ENCODE measurements at places on chromosomes 5 and 9. TPM values are rescaled to one million over a fixed set of nuclear protein-coding genes. Genes with fewer than 3 reads are reported as not detected.

- H3K27me3 ChIP-seq: no peaks in the 10 kb centered on the region
- H3K4me1 ChIP-seq: peaks cover 45% of the 10 kb centered on the region
- H3K4me3 ChIP-seq: no peak overlapping the region
- DNase-seq: no peak
- H3K36me3 ChIP-seq: no peaks in the 10 kb centered on the region
Observed at GRCh38 chr5:124463851-124464250, 282.6 kb downstream of the ZNF608 start.

DNA sequence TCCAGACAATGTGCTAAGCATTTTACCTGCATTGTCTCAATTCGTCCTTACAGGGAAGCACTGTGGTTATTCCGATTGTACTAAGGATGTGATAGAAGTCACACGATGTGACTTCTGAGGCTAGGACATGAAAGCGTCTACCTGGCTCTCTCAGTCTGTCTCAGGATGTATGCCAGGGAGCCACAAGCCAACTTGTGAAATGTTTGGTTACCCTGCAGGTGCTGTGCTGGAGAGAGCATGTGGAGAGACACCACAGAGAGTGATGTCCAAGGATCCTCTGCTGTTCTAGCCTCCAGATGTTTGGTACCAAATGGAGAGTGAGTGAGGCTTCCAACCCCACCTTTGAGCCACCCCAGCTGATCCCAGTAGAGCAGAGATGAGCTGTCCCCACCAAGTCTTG is 120.1 kb upstream of the IL12B start:
- no peak for DNase-seq
- no peak overlapping the region for H3K27ac ChIP-seq
- no peaks in the 10 kb centered on the region for H3K36me3 ChIP-seq
- H3K4me3 ChIP-seq: no peak overlapping the region
- H3K27me3 ChIP-seq: no peaks in the 10 kb centered on the region
- H3K4me1 ChIP-seq: no peaks in the 10 kb centered on the region

- peaks cover 64% of the 10 kb centered on the region for H3K27me3 ChIP-seq
- no peaks in the 10 kb centered on the region for H3K36me3 ChIP-seq
- H3K4me3 ChIP-seq: peak within 1 kb of the TSS; percentile 71
- DNase-seq: peak; percentile 95
Observed at GRCh38 chr9:74496819-74497747, at the start of gene RORB. TSS of gene RORB (plus strand) at chr9:74497335. CDS start at chr9:74497977, 642 bp downstream.

- no peaks in the 10 kb centered on the region for H3K4me1 ChIP-seq
- no peak overlapping the region for H3K4me3 ChIP-seq
- no peaks in the 10 kb centered on the region for H3K27me3 ChIP-seq
- no peaks in the 10 kb centered on the region for H3K36me3 ChIP-seq
- H3K27ac ChIP-seq: no peak overlapping the region
Observed at GRCh38 chr5:95102080-95102479, 182.8 kb downstream of the MCTP1 start.

DNA sequence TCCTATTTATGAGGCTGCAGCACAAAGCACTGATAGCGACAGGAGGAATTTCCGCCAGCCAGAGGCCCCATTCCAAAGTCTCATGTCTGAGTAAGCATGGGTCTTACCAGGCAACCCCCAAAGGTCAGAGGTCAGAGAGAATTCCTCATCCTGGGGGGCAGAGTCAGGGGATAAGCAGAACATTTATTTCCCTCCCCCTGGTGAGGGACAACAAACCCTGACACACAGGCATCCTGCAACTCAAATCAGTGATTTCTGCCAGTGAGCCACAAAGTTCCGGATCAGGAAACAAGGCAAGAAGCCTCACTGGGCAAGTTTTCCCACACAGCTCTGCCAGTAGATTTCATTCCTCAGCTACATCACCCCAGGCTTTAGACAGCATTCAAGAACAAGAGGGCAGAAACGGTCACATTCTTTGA is 37.0 kb downstream of the ADAMTS12 start:
- no peaks in the 10 kb centered on the region for H3K27me3 ChIP-seq
- H3K36me3 ChIP-seq: no peaks in the 10 kb centered on the region
- H3K27ac ChIP-seq: peak overlapping the region; percentile 74
- H3K4me3 ChIP-seq: no peak overlapping the region

GRCh38 chr9:113621309-113621791 is 157.8 kb downstream of the RGS3 start:
- H3K27me3 ChIP-seq: no peaks in the 10 kb centered on the region
- H3K27ac ChIP-seq: no peak overlapping the region
- H3K4me3 ChIP-seq: no peak overlapping the region
- DNase-seq: peak; percentile 64
- H3K4me1 ChIP-seq: peaks cover 32% of the 10 kb centered on the region
- no peaks in the 10 kb centered on the region for H3K36me3 ChIP-seq

GRCh38 chr5:5456858-5457257 is 34.4 kb downstream of the ICE1 start:
- peaks cover 12% of the 10 kb centered on the region for H3K36me3 ChIP-seq
- no peak overlapping the region for H3K27ac ChIP-seq
- DNase-seq: no peak
- H3K4me3 ChIP-seq: no peak overlapping the region
- H3K4me1 ChIP-seq: no peaks in the 10 kb centered on the region
- H3K27me3 ChIP-seq: no peaks in the 10 kb centered on the region

DNA sequence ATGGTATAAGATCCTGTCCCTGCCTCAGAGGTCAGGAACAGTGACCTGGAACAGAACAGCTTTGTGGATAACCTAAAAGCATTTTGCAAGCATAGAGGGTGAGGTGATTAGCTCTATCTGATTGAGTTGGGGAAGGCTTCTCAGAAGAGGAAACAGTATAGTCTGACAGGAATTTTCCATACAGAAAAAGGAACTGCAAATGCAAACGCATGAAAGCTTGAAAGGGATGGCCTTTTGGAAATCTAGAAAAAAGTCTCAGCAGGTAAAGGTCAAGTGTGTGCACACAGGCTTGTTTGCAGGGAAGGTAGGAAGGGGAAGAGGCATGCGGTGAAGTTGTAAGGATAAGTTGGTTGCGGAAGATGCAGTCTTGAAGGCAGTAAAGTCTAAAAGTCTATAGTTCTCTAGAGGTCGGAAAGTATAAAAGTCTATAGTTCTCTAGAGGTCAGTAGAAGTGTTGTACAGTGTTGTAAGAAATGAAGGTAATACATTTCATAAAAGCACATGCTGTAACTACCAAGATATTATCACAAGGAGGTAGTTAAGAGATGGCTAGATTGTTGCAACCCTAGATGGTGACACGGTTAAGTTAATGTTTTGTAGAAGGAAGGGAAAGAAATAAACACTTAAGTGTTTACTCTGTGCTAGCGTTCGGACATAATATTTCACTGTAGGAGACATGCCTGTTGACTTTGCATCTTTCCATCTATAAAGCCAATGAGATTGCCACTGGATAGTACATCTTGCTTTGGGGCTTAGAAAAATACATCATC is 16.7 kb upstream of the HSPB3 start:
- no peak for DNase-seq
- H3K4me1 ChIP-seq: no peaks in the 10 kb centered on the region
- no peaks in the 10 kb centered on the region for H3K27me3 ChIP-seq
- no peaks in the 10 kb centered on the region for H3K36me3 ChIP-seq
- no peak overlapping the region for H3K27ac ChIP-seq

DNA sequence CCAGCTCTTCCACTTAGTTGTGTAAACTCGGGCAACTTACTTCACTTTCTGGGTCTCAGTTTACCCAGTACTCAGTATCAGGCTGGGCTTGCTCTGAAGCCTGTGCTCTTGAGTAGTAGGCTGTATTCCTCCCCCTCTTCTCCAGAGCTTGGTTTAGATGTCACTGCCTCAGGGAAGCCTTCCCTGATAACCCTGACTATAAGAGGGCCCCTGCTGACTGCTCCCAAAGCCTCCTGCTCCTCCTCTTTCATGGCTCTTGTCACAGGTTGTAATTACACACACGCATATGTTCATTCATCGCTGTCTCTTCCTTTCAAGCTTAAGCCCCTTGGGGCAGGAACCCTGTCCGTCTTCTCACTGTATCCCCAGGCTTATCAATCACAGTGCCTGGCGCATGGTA is 140.2 kb downstream of the RGS3 start:
- DNase-seq: no peak
- no peak overlapping the region for H3K4me3 ChIP-seq
- peaks cover 33% of the 10 kb centered on the region for H3K4me1 ChIP-seq
- no peak overlapping the region for H3K27ac ChIP-seq
- no peaks in the 10 kb centered on the region for H3K27me3 ChIP-seq

DNA sequence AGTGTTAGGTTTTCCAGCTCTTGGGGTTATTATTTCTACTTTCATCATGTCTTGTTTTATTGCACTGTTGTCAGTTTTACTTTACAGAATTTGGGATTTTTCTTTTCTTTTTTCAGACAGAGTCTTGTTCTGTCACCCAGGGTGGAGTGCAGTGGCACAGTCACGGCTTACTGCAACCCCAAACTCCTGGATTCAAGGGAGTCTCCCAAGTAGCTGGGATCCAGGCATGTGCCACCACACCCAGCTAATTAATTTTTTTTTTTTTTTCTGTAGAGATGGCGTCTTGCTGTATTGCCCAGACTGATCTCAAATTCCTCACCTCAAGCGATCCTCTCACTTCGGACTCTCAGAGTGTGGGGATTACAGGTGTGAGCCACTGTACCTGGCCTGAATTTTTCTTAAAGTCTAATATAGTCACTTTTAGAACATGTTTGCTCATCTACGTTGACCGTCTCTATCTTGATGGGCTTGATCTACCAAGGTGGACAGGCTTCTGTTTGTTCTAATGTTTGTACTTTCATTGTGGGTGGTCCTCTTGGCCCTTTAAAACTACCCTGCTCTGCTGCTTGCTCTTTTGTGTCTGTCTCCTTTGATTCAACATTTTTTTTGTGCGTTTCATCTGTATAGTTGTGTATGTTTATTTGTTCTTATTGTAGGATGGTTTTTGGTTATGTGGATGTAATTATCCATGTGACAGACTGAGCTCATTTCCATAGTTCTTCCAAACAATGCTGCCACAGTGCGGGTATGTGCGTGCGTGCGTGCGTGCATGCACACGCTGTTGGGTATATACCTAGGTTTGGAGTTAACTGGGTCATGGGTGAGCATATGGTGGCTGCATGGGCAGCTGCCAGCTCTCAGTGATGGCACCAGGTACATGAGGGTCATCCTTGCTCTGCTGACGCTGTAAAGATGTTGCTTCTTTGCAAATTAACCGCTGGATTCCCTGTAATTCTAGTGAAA is 18.1 kb downstream of the PRRC2B start:
- H3K27me3 ChIP-seq: no peaks in the 10 kb centered on the region
- DNase-seq: no peak
- H3K4me1 ChIP-seq: peaks cover 41% of the 10 kb centered on the region
- no peak overlapping the region for H3K27ac ChIP-seq
- no peak overlapping the region for H3K4me3 ChIP-seq
- H3K36me3 ChIP-seq: no peaks in the 10 kb centered on the region

DNA sequence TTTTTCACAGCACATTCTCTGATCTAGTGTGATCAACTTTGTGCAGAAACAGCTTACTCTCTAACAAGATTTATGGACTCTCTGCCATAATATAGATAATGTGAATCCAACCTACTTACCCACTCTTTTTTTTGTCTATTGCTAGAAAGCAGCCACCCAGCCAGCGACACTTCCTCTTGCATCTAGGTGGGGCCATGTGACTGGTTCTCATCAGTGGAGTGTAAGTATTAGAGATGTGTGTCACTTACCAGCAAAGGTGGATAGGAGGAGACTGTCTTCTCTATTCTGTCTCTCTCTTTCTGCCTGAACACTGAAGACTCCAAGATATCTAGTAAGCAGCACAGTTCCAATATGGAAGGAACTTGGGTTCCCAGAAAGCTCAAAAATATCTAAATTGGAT is 174.8 kb downstream of the MCTP1 start:
- H3K4me1 ChIP-seq: no peaks in the 10 kb centered on the region
- no peaks in the 10 kb centered on the region for H3K36me3 ChIP-seq
- no peaks in the 10 kb centered on the region for H3K27me3 ChIP-seq
- no peak overlapping the region for H3K27ac ChIP-seq
- DNase-seq: no peak

DNA sequence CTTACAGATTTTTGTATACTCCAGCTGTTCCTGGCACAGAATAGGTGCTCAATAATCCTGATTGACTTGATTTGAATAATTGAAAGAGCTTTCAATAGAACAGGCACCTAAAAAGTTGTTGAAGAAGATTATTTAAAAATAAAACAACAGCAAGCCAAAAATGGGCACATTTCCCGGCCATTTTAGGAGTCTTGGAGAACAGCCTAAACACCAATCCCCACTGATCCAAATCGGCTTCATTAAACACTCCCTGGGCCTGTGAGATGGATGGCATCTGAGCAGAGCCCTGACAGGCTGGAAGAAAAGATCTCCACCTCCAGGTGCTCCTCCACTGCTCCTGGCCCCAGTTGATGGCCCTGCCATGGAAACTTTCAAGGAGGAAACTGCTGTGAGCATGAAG is 213.3 kb downstream of the MAN2A1 start:
- H3K4me3 ChIP-seq: no peak overlapping the region
- H3K36me3 ChIP-seq: no peaks in the 10 kb centered on the region
- H3K27me3 ChIP-seq: no peaks in the 10 kb centered on the region
- no peak overlapping the region for H3K27ac ChIP-seq
- H3K4me1 ChIP-seq: peaks cover 8% of the 10 kb centered on the region
- no peak for DNase-seq

DNA sequence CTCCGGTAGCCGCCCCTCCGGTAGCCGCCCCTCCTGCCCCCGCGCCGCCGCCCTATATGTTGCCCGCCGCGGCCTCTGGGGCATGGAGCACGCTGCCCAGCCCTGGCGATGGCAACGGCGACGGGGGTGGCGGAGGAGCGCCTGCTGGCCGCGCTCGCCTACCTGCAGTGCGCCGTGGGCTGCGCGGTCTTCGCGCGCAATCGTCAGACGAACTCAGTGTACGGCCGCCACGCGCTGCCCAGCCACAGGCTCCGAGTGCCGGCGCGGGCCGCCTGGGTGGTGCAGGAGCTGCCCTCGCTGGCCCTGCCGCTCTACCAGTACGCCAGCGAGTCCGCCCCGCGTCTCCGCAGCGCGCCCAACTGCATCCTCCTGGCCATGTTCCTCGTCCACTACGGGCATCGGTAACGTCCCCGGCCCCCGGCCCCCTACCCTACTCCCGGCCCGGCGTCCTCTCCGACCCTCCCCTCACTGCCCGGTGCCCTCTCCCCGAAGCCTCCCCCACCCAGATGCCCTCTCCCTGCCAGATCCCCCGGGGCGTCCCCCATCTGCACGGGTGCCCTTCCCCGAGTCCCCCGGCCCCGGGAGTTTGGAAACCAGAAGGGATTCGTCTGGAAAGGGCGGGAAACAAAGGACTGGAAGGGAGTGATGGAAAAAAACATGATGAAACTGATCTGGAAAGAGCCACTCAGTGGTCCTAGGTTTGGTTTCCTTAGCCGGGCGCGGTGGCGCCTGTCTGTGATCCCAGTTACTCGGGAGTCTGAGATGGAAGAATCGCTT is 417 bp downstream of the SRD5A1 start:
- DNase-seq: peak; percentile 79
- peak overlapping the region; percentile 71 for H3K4me3 ChIP-seq
- H3K36me3 ChIP-seq: no peaks in the 10 kb centered on the region
- H3K27me3 ChIP-seq: no peaks in the 10 kb centered on the region
- H3K4me1 ChIP-seq: peaks cover 10% of the 10 kb centered on the region
- H3K27ac ChIP-seq: no peak overlapping the region

- no peaks in the 10 kb centered on the region for H3K36me3 ChIP-seq
- DNase-seq: no peak
- no peaks in the 10 kb centered on the region for H3K4me1 ChIP-seq
- no peak overlapping the region for H3K4me3 ChIP-seq
Observed at GRCh38 chr9:89929673-89930480, 325.1 kb downstream of the GADD45G start.

The CD180 gene
- not detected for total RNA-seq

The HSD17B3 gene
- not detected for total RNA-seq

The PCDHGC5 gene
- total RNA-seq: 1.3 TPM

The ADGRV1 gene
- total RNA-seq: 127 TPM

The FSTL4 gene
- 2.3 TPM for total RNA-seq

The LRRC26 gene
- total RNA-seq: not detected

The SLC45A2 gene
- total RNA-seq: 0.06 TPM

The MGAT1 gene
- 67.8 TPM for total RNA-seq
